ENCODE measurements at places on chromosomes 7 and 10.

GRCh38 chr10:123331438-123331837 lies 177.2 kb downstream of the BUB3 start:
- DNase-seq, result no peak

DNA sequence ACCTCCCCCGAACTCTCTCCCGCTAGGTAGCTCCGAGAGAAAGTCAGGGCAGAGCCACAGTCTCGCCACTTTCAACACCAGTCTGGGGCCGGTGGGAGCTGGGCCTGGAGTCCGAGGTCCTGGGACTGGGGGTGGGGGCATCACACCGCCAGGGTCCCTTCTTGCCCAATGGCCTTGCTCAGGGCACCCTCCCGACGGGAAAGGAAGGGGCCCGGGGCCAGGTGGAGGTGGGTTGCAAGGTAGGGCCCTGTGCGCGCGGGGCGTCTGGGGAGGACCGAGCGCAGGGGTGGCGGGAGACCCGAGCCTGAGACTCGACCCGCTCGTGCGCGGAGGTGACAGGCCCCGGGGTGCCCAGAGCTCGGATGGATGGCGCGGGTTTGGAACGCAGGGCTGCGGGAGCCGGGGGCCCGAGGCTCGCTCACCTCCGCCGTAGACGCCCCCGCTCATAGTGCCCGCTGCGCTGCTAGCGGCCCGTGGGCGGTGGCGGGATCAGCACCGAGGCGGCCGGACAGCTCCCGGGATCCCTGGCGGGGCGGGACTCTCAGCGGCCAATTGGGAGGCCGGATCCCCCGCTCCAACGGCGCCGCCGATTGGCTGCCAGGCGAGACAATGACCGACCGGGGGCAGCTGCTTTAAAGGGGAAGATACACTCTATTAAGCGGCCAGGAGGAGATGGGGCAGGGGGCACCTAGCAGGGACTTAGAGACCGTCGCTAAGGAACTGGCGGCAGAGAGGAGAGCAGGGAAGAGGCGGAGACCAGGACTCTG lies at the start of gene ACTL6B:
Gene ACTL6B (minus strand): TSS at position 541 of the 767 bp plus-strand sequence. CDS start 94 bp downstream, at position 447.
- peak; percentile 64 for DNase-seq

GRCh38 chr10:109866168-109866994 lies 56.9 kb downstream of the XPNPEP1 start:
- DNase-seq, result no peak

GRCh38 chr7:100102950-100103840 lies 1.8 kb downstream of the AP4M1 start:
- DNase-seq, result no peak

GRCh38 chr7:77697535-77697831 lies 1.2 kb downstream of the RSBN1L start:
- DNase-seq, result no peak

GRCh38 chr10:75400771-75401568 lies 594 bp downstream of the ZNF503 start:
- no peak for DNase-seq

- DNase-seq, result no peak
Measured at GRCh38 chr10:79153745-79154144, 85.0 kb downstream of the ZMIZ1 start.

GRCh38 chr10:52678611-52679010 lies 94.0 kb downstream of the MBL2 start:
- no peak for DNase-seq

GRCh38 chr10:124650263-124650662 lies 93.9 kb downstream of the FAM53B start:
- DNase-seq, result no peak

DNA sequence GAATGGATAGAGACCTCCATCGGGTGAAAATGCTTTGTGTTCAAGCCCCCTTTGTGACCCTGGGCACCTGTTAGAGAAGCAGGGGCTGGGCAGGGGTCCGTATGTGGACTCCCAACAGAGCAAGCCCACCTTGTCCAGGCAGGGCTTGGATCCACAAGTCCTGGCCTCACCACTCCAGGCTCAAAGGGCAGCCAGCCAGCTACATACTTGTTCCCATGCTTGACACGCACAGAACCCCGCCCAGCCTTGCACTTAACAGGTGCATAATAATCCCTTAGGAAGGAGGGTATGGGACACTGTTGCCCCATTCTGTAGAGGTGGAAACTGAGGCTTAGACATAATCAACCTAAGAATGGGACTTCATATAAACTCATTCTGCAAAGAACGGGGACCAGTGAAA lies 160.6 kb downstream of the PRKAG2 start:
- no peak for DNase-seq

GRCh38 chr7:7687800-7688199 lies 30.6 kb downstream of the RPA3 start:
- no peak for DNase-seq

- no peak for DNase-seq
Measured at GRCh38 chr7:23369100-23369499, 70.0 kb downstream of the MALSU1 start.

Data from stimulated activated CD4-positive, alpha-beta T cell treated with anti-CD3 and anti-CD28 coated beads, Interleukin-1b, Interleukin-23, amount 100 ng/mL, for 48 hours (primary cell).